HS-27A (cell line): ENCODE measurements at places on chromosomes 4 and X.

- no peak for DNase-seq
These were observed 102.0 kb downstream of the FNIP2 start for GRCh38 chr4:158870626-158871334.

GRCh38 chr4:5638976-5639375, 69.4 kb downstream of the EVC2 start:
- DNase-seq, result peak; percentile 24

DNA sequence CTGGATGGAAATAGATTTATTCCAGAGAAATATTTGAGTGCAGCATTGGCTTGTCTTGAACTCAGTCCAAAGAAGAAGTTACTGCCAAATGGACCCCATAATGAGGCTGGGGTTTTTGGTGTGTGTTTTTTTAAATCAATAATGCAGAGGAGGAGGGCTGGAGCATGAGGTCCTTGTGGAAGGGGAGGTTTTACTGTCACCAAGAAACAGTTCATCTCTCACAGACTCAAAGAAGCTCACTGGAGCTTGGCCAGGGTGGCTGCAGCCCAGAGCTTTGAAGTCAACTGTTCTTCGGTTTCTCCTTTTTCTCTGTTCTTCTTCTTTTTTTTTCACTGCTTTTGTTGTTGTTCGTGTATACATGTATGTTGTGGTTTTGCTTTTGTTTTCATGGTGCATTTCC, 377.7 kb downstream of the FBXW7 start:
- DNase-seq, result no peak

DNA sequence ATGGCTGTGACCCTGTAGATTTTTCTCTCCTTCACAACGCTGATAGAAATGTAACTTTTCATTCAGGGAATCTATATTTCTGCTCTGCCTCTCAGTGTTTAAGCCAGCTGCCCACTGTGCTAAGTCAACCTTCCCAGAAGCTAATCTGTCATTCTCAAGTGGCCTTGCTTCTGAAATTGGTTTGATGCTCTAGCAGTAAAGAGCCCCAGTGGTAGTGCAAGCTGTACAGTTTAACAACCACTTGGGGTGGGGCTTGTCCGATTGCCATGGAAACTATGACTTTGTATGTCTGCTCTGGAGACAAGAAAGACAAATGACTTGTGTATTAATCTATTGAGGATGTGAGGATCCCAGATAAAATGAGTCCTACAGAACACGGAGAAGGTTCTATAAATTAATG, 620.9 kb upstream of the GALNT7 start:
- no peak for DNase-seq

- no peak for DNase-seq
These were observed 956 bp downstream of the TAPT1 start for GRCh38 chr4:16225167-16225862.

- DNase-seq, result no peak
These were observed 15.8 kb upstream of the IL21 start for GRCh38 chr4:122636697-122637096.

DNA sequence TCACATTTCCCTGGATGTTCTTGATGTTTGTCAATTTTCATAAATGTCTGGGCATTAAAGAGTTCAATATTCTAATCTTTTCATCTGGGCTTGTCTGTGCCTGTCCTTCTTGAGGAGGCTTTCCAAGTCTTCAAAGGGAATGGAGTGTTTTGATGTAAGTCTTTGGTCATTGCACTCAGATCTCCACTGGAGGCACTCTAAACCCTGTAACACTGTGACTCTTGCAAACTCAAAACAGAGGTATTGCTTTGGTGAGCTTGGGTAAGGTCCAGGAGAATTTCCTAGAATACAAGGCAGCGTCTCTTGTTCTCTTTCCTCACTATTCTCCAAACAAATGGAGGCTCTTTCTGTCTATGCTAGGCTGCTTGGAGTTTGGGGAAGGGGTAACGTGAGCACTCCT, 1118.1 kb upstream of the PABPC4L start:
- DNase-seq, result no peak

DNA sequence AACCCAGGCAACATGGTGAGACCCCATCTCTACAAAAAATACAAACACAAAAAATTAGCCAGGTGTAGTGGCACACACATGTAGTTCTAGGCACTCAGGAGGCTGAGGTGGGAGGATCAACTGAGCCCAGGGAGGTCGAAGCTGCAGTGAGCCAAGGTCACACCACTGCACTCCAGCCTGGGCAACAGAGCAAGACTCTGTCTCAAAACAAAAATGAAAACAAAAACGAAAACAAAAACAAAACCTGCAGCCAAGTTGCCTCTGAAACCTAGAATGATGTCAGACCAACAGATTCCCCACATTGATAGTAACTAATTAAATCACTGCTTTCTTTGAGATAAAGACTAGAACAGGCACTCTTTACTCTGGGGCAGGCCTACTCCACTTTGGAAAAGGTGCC, 104.5 kb downstream of the AMELX start:
- no peak for DNase-seq

GRCh38 chr4:120801137-120801758, 121.3 kb downstream of the PRDM5 start:
- peak; percentile 9 for DNase-seq

GRCh38 chr4:85701861-85702321, 226.9 kb downstream of the ARHGAP24 start:
- no peak for DNase-seq

DNA sequence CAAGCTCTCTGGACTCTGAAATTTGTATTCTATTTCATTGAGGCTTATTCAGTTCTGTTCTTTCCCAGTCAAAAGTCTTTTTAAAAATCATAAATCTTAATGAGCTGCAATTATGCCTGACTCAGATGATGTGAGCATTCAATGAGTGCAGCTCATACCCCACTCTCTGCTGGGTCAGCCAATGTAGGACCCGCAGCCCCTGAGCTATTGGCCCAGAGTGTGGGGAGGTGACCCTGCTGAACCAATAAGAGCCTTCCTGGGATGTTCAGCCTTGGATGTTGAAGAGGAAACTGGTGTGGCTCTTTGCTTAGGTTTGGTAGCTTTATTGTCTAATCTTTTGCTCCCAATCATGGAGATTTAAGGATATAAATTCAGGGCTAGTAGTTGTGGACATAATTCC, 12.1 kb upstream of the TCEAL4 start:
- no peak for DNase-seq

DNA sequence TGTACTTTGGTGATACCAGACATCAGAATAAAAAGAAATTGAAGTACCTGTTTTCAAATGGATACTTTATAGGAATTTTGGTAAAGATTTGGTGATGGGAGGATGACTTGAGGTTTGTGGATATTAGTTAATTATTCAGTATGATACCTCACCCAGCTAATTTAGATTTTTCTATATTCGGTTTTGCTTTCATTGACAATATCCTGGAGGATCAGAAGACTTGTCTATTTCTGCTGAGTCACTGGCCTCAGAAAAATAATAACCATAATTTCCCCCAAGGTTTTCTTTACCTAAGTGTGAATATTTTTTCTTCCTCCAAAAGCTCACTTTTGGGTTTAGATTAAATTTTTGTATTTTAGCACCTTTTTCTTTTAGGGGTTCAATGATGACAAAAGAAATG, 100.2 kb downstream of the EGF start:
- DNase-seq, result no peak

- DNase-seq, result no peak
These were observed 75.1 kb upstream of the DDX3X start for GRCh38 chrX:41258871-41259270.

DNA sequence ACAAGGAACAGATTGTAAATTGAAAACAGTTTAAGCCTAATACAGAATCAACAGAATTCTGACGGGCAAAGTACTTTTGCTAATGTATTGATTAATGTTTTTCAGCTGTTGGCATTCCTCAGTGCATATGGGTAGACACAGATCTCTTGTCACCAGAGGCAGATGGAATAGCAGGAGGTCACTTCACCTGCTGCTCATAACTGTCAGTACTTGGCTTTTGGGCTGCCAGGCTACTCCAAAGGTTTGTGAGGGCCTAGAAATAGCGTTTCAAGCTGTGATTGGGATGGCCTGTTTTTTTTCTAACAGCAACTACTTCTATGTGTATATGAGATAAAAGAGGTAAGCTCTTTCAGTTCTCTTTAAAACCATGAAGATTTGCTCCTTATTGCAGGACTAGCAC, 307.5 kb upstream of the ANXA10 start:
- no peak for DNase-seq

DNA sequence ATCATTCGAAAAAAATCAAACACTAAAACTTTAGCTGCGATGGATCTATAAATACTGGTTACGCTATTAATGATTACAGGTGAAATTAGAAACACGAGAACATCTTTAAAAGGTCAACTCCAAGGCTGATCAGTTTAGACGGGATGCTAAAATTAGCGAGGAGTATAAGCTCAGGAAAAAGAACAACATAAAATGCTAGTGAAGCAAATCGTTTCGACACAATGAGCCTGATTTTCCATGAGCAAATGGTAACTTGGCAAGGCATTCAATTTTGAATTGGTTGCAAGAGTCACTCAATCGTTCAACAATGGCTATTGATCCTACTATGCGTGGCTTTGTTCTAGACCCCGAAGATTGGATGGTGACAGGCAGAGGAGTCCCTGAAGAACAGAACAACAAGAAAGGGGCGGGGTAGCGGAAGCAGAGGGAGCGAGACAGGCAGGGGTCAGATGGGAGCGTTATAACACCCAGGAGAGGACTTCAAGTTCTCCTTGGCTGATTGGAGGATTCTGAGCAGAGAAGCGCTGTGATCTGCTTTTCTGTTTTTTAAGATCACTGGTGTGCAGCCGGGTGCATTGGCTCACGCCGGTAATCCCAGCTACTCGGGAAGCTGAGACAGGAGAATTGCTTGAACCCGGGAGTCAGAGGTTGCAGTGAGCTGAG, 146.5 kb downstream of the RBM47 start:
- no peak for DNase-seq

GRCh38 chrX:11081511-11081910, 29.6 kb upstream of the HCCS start:
- no peak for DNase-seq

GRCh38 chrX:43551590-43551989, 104.5 kb upstream of the MAOA start:
- DNase-seq, result no peak

DNA sequence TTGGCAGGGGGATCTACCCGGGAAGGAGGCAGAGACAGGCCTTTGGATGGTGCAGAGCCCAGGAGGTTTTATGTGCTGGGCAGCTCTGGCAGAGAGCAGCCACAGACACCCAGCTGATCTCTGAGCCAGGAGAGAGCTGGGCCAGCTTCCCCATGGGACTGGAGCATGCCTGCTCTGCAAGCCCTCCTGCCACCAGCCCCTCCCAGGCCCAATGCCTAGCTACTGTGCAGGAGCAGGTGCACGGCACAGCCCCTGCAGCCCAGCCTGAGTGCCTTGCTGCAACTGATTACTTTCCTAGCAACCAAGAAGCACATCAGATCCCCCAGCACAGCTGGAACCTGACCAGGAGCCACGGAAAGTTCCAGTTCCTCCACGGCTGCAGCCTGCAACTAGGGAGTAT, 57.8 kb upstream of the BEND2 start:
- DNase-seq, result no peak

DNA sequence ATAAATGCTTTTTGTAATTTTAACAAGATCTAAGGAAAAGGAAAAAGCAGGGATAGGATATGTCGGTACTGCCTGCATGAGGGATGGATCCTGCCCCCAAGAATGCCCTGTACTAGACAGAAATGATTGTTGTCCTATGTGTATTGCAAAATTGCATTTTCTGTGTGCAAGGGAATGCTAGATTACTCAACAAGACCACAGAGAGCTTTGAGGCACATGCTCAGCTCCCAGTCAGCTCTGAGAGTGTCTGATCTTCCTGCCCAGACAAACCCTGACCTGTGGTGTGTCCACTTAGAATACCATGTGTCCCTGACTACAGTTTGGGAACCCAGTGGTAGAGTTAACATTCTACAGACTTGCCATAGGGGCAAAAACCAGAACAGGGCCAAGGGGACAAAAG, 129.2 kb upstream of the PAK3 start:
- DNase-seq, result no peak

- no peak for DNase-seq
These were observed 311.6 kb downstream of the FAM133A start for GRCh38 chrX:93985344-93986307.

GRCh38 chr4:143399113-143399949, 62.7 kb downstream of the GAB1 start:
- no peak for DNase-seq

- no peak for DNase-seq
These were observed 164.7 kb downstream of the DCLK2 start for GRCh38 chr4:150242820-150243458.

- DNase-seq, result no peak
These were observed 26.4 kb upstream of the SMIM14 start for GRCh38 chr4:39664828-39665731.

- no peak for DNase-seq
These were observed 82.2 kb upstream of the SCOC start for GRCh38 chr4:140291259-140291658.

GRCh38 chr4:86421461-86421860, 61.6 kb upstream of the MAPK10 start:
- no peak for DNase-seq

- no peak for DNase-seq
These were observed 321.9 kb downstream of the CFAP47 start for GRCh38 chrX:36241397-36241796.

GRCh38 chrX:318739-319578, at the start of gene GTPBP6:
Gene GTPBP6 (minus strand): TSS chrX:318796. CDS start chrX:318787, 9 bp downstream.
- DNase-seq, result peak; percentile 93

DNA sequence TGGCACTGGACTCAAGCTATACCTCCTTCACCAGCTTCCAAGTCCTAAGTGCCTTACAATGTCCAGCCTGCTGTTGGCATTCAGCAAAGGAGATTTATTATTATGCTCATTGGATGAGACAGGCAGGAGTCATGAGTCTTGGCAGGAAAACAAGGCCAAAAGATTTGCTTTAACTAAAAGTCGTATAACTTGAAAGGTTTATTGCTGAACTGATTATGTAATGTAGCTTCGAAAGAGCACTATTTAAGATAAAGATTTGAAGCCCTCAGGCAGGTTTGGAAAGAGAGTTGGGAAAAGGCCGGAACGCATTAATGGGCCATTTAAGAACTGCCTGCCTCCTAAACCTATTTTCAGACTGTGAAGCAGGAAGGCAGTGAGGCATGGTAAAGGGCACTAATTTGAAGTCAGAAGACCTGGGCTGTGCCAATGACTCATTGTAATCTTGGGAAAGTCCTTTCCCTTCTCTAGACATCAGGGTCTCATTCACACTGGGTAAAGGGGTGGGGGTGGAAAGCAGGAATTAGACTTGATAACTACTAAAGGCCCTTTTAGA, 280.5 kb upstream of the EDA2R start:
- no peak for DNase-seq

DNA sequence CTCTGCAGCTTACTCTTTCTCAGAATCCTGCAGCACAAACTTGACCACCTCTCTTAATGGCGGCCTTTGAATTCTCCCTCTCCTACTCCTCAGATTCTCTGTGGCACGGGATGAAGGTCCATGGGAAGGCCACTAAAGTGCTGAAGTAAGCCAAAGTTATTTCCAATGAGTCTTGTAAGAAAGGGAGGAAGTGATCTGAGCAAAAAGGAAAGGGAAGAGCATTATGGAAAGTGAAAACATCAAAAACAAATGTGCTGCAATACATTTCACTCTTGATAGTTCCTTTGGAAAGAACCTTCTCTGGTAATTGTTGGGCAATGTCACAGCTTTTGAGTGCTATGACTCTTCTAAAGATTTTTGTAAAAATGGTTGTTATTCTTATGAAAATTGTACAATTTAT, 54.3 kb upstream of the CAMK2D start:
- DNase-seq, result no peak

GRCh38 chr4:73133784-73134183, 64.3 kb upstream of the COX18 start:
- DNase-seq, result no peak

GRCh38 chr4:2857349-2857927, 13.8 kb downstream of the ADD1 start:
- DNase-seq, result no peak

- DNase-seq, result no peak
These were observed 96.3 kb downstream of the ANK2 start for GRCh38 chr4:113145519-113146291.
